Epithelial cell of esophagus (primary cell): ENCODE measurements at places on chromosomes 13 and 19.

DNA sequence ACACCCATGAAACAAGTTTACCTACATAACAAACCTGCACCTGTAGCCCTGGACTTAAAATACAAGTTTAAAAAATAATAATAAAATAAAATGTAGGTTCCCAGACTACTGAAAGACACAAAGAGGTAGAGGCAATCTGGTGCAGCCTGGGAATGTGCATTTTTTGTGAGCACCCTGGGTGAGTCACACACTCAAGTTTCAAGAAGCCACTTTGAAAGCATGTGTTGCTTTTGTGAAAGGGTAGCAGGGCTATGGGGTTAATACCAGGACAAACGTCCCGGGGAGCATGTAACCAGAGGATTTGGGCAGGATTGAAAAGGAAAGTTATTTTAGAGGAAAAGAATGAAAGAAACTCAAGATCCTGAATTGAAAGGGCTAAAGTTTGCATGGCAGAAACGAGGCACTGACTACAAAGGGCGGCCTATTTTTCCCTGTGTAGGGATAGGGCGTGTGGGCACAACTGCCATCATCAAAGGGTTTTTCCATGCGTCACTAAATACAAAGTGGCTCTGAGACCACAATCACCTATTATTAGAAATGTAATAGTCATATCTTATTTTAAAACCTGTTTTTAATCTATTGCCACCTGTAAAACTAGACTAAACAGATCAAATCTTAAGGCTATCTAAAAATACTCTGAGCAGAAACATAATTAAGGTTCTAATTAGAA, 314.9 kb downstream of the COG6 start:
- DNase-seq = no peak

GRCh38 chr13:112842343-112842856, 126.6 kb upstream of the MCF2L start:
- no peak for DNase-seq

GRCh38 chr19:51726049-51726448, 2.3 kb upstream of the HAS1 start:
- peak; percentile 99 for DNase-seq

- DNase-seq = peak; percentile 32
Measured at GRCh38 chr19:17235971-17236777, 9.5 kb downstream of the NR2F6 start.

- no peak for DNase-seq
Measured at GRCh38 chr13:44389876-44390275, 16.3 kb downstream of the SERP2 start.

DNA sequence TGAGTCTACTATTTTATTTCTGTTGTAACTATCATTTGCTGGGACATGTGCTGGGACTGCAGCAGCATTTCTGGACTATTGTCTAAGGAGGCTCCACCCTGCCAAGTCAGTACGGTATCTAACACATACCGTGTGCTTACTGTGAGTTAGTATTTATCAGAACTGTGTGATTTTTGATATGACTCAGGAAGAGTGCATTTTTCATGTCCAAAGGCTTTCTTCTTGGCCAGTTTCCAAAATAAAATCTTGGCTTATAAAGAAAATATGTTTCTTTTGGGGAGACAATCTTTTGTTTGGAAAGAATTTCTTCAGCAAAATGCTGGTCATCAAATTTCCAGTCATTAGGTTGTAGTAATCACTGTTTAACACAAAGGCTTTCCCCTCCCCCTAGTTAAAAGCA, 11.6 kb downstream of the PARP4 start:
- DNase-seq = peak; percentile 82

- DNase-seq = no peak
Measured at GRCh38 chr13:97225533-97225932, 3.4 kb downstream of the MBNL2 start.

- peak; percentile 50 for DNase-seq
Measured at GRCh38 chr13:107650081-107650701, 565.1 kb downstream of the LIG4 start.

- no peak for DNase-seq
Measured at GRCh38 chr13:18959996-18960395, 221.6 kb downstream of the TUBA3C start.

GRCh38 chr13:33927315-33927714, 109.4 kb downstream of the RFC3 start:
- DNase-seq = peak; percentile 39

GRCh38 chr19:29029268-29029958, 183.5 kb downstream of the UQCRFS1 start:
- DNase-seq = no peak

DNA sequence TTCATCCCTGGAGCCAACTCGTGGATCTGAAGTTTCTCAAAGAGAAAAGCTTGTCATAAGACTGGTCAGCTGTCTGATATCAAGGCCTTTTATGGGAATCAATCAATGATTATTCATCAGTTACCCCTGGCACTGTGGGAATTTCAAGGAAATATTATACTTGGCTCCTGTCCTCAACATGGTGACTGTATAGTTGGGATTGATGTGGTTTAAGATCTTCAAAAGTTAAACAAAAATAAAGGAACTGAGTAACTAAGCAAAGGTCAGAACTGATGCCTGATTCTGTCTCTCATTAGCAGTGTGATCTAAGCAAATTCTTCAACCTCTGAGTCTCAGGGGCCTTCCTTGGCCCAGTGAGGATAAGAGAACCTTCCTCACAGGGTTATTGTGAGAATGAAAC, 22.2 kb upstream of the SERPINE3 start:
- no peak for DNase-seq

DNA sequence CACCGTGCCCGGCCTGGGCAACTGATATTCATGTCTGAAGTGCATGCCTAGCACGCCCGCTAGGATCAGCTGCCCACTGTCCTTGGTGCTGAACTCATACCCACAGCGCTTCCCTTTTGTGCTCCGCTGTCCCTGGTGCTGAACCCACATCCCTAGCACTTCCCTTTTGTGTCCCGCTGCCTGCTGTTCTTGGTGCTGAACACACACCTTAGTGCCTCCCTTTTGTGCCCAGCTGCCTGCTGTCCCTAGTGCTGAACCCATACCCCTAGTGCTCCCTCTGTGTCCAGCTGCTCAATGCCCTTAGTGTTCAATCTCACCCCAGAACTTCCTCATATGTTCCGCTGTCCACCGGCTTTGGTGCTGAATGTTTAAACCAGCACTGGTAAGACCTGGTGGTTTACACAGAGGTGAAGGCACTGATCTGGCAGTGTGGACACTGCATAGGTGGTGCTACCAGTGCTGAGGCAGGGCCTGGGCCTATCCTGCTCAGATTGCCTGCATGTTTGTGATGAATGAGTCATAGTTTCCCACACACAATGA, 26.3 kb upstream of the SIGLEC11 start:
- peak; percentile 93 for DNase-seq

GRCh38 chr19:1379126-1379905, 4.4 kb upstream of the NDUFS7 start:
- no peak for DNase-seq

DNA sequence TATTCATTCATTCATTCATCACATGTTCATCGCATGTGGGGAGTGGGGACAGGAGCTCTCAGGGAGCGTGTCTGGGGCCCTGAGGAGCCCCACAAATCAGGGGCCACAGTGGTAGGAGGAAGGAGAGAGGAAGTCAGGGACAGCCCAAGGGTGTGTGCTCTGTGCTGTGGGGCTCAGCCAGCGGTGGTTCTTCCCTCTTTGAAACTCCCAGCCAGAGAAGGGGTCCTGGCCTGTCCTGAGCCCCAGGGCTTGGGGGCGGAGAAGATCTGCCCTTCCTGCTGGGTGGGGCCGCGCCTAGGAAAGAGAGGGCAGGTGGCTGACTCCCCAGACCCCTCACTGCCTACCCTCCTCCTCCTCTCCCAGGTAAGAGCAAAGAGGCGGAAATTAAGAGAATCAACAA, 14.6 kb downstream of the AP2A1 start:
- no peak for DNase-seq

DNA sequence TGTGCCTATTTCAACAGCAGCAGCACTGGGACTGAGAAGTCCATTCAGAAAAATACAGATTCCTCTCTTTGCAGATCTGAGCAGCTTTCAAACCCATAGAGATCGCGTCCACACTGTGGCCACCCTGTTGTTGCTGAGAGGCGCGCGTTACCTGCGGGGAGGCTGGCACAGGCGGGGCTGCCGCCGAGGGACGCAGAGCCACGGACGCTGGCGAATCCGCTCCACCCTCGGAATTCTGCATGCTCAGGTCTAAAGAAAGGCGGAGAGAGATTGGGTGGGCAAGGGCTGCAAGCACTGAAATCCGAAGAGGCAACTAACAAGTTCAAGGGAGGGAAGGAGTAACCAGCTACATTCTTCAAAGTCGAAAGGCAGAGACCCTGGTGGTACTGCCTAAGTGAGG, 63.0 kb downstream of the RFX2 start:
- no peak for DNase-seq

DNA sequence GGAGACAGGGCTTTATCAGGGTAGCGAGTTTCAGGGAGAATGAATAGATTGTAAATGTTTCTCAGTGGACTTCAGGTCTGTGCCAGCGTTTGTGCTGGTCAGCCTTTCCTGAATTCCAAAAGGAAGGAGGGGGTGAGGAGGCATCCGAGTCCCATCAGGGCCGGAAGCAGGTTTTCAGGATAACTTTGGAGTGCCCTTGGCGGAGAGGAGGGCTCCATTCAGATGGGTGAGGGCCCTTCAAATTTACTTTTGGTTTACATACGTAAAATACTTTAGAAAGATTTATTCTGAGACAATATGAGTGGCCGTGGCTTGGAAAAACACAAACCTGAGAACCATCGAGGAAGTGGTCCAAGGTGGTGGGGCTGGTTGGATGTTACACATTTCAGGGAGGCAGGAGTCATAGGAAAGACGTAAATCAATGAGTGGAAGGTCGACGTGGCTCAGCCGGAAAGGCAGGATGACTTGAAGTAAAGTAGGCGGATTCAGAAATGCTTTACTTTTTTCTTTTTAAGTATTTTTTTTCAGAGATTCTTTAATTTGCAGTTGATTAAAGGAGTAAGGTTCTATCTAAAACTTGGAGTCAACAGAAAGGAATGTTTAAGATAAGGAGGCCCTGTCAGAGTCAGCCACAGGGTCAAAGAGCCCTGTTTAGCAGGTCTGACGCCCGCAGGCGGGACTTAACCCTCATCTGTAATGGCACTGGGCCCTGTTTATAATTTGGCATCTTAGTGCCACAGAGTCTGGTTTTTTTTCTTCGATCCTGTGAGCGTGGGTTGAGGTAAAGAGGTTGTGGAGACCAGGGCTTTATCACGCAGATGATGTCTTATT, 32.8 kb downstream of the ATP11A start:
- DNase-seq = peak; percentile 73

DNA sequence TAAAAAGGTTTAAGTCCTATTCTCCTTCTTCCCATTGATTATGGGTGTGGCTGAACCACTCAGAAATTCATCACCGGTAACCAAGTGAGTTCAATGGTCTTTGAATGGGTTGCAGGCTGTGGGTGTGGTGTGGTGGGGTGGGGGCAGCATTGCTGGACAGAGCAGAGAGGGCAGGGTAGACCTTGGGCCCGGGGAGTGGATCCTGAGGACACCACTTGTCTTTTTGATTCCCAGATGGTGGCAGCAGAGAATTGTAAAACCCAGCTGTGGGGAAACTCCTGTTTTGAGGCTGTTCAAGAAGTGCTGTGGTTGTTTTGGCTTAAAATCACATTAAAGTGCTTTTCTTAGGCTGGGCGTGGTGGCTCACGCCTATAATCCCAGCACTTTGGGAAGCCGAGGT, 45.8 kb upstream of the RGCC start:
- peak; percentile 58 for DNase-seq

DNA sequence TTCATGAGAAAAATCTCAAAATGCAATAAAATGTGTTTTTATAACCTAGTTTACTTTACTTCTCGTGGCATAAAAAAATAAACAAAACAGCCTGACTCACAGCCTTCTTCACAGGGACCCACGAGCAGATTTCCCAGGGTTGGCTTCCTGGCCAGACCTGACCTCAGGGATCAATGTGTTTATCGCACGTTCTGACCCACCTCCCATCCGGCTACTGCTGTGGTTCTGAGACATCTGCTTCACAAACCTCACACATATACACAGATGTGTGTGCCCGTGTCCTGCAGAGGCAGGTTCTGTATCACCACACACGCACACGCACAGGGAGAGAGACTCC, 118.3 kb downstream of the COL4A2 start:
- no peak for DNase-seq

DNA sequence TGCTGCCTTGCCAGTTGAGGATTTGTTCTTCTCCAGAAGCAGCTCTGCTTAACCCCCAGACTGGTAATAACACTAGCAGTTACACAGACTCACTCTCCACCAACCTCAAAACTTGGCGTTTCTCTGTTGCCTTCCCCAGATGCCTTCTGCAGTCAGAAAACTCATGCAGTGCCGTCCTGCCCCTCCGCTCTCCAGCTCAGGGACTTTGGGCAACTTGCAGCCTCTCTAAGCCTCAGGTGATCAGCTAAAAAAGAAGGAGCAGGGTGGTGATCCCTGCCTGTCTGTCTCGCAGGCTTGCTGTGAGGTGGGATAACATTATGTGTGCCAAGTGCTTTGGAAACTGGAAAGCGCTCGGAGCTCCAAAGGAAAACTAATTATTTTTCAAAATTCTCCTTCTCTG, 391.6 kb downstream of the HS6ST3 start:
- no peak for DNase-seq

- DNase-seq = peak; percentile 25
Measured at GRCh38 chr13:73370066-73370465, 311.3 kb downstream of the KLF5 start.

DNA sequence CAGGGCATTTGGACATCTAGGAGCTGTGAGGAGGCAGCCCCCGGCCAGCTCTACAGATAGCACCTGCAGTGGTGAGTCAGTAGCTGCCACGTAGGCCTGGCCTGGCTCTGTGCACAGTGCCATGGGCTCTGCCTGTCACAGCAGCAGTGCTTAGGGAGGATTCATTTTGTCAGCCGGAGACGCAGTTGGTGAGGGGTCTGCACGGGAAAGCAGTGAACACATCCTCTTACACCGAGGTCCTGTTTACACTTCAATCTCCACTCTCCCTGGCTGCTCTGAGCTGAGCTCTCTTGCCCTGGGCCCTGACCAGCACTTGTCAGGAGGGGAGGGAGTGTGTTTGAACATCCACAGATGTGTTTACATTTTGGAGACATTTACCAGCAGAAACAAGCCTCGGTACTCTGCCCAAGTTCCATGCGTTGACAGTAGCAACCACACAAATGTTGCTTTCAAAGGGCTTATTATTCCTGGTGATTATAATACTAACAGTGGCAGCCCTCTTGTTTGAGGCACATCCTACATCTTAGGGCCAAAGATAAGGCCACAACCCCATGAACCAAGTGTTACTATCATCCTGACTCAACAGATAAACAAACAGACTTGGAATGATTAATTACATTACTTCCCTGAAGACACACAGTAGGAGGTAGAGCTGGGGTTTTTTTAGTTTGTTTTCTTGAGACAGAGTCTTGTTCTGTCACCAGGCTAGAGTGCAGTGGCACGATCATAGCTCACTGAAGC, 148.9 kb downstream of the USP12 start:
- peak; percentile 55 for DNase-seq

DNA sequence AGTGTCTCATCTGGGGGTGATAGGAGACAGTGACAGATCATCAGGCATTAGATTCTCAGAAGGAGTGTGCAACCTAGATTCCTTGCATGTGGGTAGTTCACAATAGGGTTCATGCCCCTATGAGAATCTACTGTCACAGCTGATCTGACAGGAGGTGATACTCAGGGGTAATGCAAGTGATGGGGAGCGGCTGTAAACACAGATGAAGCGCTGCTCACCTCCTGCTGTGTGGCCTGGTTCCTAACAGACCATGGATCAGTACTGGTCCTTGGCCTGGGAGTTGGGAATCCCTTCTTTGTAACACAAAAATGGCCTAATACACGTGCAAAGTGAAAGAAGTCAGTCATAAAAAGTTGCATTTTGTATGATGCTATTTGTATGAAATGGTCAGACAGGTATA, 107.6 kb upstream of the TUBA3C start:
- DNase-seq = no peak
